ENCODE measurements at places on chromosomes 2 and 18.

DNA sequence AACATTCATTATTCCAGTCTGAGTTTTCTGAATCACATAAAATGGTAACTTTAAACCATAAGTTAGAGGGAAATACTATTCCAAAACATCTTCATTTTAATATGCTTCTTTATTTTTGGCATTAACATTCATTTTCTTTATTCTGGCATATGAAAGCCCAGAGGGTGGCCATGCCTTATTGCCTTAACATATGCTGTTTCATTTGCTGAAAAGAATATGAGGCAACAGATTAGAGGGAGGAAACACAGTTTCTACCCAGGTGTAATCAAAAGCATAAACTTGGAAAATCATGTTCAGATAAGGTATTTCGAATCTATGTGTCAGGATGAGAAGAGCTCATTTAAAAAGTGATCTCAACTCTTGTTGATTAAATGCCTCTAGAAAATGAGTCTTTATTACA is 379.9 kb upstream of the DSEL start:
- DNase-seq, result no peak

DNA sequence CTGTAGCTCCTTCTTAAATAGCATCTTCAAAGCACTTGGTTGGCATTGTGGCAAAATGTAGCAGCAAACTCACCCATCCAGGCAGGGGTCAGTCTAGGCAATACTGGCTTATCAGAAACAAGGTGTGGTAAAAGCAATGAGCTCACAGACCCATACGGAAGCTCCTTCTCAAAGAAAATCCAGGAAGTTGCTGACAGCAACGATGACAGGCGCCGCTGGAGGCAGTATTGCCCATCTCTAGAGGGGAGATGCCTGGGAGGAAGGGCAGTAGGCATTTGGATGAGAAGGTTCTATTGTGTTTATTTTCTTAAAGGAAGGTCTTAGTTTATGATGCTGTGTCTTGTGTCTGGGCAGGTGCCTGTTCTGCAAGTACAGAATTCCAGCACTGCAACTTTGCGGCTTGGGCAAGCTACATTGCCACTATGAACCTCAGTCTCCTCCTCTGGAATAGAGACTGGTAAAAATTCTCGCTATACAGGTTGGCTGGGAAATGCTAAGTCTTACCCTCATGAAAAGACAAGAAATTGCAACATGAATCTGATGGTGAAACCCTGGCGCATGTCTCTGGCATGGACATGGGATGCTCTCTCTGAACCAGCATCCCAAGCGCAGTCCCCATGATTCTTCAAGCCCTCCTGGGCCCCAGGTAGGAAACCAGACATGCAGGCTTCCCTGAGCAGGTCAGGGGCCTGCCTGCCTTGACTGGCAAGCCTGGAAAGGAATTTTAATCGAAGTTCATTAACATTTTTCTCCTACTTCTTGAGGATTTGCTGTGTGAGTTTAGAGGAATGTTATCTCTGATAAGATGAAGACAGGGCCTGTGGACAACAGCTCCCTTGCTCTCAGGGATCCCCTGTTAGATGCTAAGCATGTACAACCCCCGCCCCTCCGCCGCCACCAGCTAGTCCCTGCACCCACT is 156.0 kb downstream of the TFCP2L1 start:
- DNase-seq, result no peak

DNA sequence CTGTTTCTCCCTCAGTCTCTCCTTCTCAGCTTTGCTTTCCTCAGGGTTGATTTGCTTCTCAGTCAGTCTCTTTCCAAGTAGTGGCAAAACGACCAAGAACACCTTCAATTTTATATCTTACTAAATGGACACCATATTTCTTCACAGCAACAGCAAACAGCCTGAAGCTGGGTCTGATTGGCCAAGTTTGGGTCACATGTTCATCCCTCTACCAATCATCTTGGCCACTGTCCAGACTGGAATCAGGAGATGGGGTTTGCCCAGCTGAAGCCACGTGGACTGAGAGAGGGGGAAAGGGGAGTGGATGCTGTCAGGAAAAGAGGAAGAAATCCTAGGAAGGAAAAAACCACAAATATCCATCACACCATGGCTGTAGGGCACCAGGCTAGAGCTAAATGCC is 42.0 kb upstream of the ACMSD start:
- DNase-seq, result no peak

- DNase-seq, result no peak
These were observed 11.6 kb downstream of the OXER1 start for GRCh38 chr2:42752314-42752713.

GRCh38 chr2:41741951-41742595 is 305.7 kb upstream of the PKDCC start:
- DNase-seq, result no peak

DNA sequence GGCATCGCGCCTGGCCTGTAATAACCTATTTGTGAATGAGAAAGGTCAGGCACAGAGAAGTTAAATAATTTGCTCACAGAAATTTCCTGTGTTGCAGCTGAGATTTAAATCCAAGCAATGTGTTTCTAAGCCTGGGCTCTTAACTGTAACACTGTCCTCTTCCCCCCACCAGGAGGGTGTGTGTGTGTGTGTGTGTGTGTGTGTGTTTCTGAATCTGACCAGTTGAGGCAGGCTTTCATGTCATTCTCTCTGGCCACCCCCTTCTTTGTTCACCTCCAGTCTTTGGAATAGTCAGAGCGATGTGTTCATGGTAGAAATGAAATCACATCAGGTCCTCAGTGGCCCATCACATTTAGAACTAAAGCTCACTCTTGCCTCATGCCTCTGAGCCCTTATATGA is 81.2 kb downstream of the NEDD4L start:
- DNase-seq, result no peak

- DNase-seq, result no peak
These were observed 143.3 kb upstream of the TACR1 start for GRCh38 chr2:75342504-75343175.

- no peak for DNase-seq
These were observed 47.4 kb upstream of the CYRIA start for GRCh38 chr2:16713011-16713423.

DNA sequence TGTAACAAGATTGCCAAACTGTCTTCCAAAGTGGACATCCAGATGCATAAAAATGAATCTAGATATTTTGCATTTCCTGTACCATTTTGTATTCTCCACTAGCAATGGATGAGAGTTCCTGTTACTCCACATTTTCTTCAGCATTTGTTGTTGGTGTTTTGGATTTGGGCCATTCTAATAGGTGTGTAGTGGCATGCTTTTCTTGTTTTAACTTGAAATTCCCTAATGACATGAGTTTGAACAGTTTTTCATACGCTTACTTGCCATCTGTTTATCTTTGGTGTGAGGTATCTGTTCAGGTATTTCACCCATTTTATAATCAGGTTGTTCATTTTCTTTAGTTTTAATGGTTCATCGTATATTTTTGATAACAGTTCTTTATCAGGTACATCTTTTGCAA is 73.9 kb downstream of the UBE2E3 start:
- no peak for DNase-seq

GRCh38 chr2:160934263-160934662 is 226.0 kb upstream of the TANK start:
- no peak for DNase-seq

GRCh38 chr2:189836644-189837043 is 52.4 kb downstream of the PMS1 start:
- DNase-seq, result no peak

GRCh38 chr2:191103774-191104173 is 47.0 kb downstream of the STAT4 start:
- DNase-seq, result no peak

GRCh38 chr2:73969356-73969755 is 15.4 kb upstream of the TET3 start:
- DNase-seq, result no peak
